ENCODE measurements at places on chromosomes 2 and 18.

DNA sequence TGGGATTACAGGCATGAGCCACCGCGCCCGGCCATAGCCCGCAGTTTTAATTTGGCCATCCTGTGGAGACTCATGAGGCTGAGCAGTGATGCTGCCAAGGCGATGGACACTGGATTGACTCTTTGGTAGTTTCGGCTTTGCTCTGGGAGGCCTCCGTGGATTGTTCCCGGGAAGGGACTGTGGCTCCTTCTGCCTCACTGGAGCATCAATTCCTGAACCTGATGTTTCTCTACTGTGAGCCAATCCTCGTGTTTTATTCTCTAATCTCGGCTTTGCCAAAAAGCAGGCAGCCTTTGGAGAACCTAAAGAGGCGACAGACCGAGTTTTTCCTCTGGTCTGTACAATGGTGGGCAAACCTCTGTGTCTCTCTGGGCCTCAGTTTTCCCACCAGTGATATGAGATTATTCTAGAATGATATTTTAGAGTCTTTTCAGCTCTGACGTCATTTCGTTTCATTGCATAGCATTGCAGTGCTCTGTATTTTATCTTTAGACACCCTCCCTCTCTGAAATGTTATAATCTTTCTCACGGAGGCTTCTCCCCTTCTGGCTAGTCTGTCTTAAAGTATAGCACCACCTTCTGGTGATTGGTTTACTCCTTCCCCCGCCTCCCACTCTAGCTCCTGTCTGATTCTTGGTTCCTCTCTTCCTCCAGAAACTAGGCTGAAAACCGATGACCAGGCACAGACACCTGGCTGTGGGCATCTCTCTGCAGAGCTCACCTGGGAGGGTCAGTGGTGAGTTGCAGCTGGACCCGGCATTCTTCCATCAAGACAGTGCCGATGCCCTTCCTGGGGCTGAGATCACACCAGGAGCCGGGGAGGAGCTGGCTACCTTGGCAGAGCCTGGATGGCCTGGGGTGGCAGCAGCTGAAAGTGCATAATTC, 341.3 kb downstream of the MYCN start:
- peak; percentile 72 for DNase-seq

DNA sequence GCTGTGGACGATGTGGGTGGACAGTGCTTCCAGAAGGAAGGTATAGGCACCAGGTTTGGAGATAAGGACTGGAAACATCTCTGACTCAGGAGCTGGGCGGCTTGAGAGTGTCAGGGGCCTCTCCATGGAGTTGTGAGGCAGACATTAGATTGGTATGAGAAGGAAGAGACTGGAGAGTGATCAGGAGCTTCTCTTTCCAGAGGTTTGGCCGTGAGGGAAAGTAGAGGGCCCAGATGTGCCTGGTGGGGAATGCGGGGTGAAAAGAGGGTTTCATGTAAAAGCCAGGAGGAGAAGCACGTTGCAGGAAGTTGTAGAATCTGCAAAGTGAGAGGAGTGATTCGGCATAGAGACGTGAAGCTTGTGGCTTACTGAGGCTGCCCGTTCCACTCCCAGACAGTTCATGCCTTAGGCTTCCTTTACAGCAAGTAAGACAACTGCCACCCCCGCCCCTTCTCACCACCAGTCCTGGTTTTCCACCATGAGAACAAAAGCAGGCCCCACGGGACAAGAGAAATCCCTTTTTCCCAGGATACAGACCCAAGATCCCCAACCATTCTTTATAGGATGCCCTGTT, 166.3 kb upstream of the HDAC4 start:
- no peak for DNase-seq

- no peak for DNase-seq
These were observed 125.8 kb downstream of the TANC1 start for GRCh38 chr2:159094173-159094737.

DNA sequence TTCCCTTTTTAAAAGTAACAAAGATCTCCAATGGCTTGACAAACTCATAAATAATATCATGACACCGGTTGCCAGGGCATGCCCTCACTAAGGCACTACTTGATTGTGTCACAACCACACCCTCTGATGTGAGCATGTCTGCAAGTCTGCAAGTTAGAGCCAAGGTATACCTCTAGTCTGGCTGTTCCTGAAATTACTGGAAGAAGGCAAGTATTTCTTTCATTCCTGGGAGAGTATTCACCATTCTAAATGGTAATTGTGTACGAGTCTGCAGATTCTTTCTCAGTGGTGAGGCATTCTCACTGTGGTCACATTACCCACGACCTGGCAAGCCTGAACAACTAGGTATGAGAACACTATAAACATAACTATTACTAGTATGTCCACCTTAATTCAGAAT, 25.7 kb upstream of the RNU4ATAC start:
- DNase-seq: no peak

GRCh38 chr2:109110170-109110569, 18.8 kb upstream of the SH3RF3 start:
- DNase-seq: no peak

DNA sequence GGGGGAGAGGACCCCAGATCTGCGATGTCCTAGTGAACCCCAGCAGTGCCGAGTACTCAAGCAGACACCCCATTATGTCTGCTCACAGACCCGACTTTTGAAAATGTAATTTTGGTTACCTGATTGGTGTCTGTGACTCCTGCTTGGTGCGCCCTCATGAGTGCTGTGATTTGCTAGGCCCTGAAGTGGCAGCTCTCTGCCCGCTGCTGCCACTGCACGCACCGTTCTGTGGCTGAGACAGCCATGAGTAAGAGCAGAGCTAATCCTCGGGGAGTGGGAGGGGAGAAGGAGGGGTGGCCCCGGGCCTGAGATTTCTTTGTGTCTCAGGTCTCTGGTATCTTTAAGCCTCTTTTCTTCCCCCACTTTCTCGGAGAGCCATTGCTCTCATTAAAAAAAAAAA, 18.2 kb downstream of the FHOD3 start:
- DNase-seq: no peak

DNA sequence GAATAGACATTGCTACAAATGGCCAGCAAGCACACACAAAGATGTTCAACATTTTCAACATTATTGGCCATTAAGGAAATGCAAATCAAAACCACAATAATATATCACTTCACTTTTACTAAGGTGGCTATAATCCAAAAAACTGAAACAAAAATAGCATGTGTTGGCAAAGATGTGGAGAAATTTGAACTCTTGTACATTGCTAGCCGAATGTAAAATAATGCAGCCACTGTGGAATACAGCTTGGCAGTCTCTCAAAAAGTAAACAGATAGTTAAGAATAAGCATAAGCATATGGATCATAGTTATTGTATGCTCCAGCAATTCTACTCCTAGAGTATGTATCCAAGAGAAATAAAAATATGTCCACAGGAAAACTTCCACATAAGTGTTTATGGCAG, 192.5 kb downstream of the EN1 start:
- DNase-seq: no peak

GRCh38 chr2:23519334-23519651, 134.3 kb downstream of the KLHL29 start:
- no peak for DNase-seq
